ENCODE measurements at places on chromosomes 5 and 9.
A peak's percentile ranks its signal among the peaks of the same experiment; 100 is the strongest.

GRCh38 chr5:172881691-172882370, 47.8 kb downstream of the ERGIC1 start:
- peak; percentile 69 for ATAC-seq

DNA sequence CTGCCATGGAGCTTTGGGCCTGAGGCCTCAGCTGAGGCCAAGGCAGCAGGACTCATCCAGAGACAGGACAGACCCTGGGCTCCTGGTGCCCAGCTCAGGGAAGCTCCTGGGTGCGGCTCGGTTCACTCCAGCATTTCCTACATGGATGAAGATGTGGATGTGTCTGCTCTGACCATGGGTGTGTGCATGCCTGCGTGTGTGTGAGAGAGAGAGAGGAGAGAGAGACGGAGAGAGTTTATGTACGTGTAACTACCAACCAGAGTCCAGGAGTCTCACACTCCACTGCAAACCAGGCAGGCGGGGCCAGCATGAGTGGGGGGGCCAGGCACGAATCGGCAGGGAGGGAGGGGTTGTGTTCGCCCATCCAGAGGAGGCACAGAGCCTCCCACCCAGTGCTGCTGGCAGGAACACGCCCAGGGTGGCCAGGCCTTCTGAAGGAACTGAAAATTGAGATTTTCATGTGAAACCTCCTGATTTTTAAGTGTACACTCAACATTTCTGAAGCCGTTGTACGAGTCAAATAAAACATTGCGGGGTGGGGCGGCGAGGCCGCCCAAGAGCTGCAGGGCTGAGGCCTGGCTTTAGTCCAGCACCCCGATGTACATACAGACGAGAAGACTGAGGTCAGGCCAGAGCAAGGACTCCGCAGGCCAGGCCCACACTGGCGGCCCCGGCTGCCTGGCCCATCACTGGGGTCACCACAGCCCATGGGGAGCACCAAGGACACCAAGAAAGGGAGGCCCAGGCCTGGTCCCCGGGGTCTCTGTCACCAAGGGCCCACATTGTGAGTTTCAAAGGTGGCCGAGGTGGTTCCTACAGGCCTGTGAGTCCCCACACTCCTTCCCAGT, 88.7 kb downstream of the ADAMTS2 start:
- no peak for ATAC-seq

DNA sequence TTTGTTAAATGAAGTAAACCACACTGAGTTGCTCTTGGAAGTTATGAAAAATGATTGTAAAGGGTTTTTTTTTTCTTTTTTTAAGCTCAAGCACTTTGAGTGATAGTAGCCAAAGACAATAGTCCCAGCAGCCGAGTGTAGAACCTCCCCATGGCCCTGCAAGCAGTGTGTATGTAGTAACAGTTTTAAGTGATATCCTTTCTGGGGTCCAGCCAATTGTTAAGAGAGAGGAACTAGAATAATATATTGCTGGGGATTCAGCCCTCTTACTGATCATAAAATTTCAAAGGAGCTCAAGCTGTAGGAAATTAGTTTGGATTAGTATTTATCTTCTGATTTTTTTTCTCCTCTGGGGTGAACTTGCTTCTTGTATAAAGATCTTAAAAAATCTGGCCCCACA, 43.2 kb downstream of the NPR3 start:
- no peak for ATAC-seq

DNA sequence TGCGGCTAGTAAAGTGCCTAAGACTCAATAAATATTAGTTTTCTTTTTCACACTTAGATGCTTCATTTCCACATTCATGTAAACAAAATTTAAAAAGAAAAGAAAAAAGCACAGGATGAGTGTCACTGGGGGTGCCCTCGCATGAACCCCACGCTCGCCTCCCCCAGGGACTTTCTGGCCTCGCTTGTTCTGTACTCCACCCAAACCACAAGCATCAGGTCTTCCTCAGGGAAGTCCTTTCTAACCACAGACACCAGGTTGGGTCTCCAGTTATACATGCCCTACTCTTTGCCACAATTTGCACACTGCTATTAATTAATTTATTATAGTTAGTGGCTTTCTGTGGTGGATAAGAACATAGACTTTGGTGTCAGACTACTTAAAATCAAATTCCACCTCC, 92.4 kb downstream of the RORB start:
- no peak for ATAC-seq

- no peak for ATAC-seq
Observed at GRCh38 chr9:111034898-111035539, 3.3 kb downstream of the LPAR1 start.

DNA sequence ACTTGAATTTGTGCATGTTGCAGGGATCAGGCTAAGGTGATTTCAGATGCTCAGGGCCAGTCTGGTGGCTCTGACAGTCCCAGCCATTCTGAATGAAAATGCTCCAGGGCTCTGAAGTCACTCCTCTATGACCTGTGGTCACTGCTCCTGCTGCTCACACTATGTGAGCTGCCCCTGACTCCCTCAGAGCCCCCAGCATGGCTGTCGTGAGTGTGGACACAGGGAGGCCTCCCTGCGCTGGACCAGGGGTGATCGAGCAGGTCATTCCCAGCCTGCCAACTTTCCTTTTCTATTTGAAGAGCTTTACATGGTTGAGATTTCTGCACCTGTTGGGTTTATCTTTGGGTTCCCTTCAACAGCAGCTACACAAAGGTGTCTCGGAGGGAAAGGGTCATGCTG, 74.5 kb downstream of the WNK2 start:
- ATAC-seq, result no peak

DNA sequence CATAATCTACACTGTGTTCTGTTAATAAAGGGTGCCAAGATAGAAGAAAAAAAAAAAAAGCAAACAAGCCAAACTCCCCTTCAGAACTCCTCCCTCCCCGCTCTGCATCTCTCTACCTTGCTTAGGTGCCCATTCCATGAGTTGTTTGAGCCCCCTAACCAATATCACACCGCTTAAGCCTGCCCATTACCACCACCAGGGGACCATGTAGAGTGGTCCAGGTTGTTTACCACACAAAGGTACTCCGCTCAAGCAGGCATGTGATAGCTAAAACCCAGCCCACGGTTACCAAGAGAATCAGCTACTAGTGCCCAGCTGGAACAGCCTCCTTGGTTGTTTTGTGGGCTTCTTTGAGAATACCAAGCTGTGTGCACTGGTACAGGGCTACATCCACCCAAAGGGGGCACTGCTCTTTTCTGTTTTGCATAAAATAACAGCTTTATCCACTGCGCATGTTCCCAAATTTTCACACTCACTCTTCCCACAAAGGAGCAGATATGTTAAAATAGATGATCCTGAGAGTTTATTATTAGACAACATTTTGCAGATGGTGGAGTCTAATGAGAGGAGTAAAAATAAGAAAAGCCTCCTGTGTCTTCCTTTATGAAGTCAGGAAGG, 304.1 kb downstream of the DEPDC1B start:
- ATAC-seq, result no peak

DNA sequence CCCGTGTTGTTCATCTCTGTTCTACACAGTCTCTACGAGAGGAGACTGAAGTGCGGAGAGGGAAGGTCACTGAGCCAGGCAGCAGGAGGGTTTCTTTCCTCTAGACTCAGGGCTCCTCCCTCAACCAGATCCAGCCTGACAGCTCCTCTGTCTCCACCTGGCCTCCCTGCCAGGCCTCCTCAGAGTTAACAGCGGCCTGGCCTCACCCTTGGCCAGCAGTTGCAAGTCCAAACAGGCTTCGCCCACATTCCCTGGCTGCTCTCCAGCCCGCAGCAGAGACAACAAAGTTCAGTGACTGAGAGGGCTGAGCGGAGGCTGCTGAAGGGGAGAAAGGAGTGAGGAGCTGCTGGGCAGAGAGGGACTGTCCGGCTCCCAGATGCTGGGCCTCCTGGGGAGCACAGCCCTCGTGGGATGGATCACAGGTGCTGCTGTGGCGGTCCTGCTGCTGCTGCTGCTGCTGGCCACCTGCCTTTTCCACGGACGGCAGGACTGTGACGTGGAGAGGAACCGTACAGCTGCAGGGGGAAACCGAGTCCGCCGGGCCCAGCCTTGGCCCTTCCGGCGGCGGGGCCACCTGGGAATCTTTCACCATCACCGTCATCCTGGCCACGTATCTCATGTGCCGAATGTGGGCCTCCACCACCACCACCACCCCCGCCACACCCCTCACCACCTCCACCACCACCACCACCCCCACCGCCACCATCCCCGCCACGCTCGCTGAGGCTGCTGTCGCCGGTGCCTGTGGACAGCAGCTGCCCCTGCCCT, at the start of gene HRCT1:
HRCT1 (plus strand) TSS at position 291 of the 768 bp plus-strand sequence; CDS start at position 377, 86 bp downstream.
- ATAC-seq, result peak; percentile 60

DNA sequence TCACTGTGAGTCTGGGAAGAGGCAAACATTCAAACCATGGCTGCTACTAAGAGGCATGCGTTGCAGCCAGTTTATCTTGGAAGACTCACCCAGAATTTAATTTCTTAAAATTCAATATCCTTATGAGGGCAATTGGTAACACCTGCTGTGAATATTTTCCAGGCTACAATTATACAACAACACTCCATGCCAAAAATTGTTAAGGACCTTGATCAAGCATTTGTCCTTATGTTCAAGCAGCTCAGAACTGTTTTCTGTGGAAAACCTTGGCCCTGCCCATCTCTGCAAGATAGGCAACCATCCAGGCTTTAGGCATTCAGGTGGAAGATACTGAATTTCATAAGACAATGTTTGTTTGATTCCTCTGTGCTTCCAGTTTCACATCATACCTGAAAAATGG, 327.8 kb downstream of the FBXL7 start:
- ATAC-seq, result no peak

DNA sequence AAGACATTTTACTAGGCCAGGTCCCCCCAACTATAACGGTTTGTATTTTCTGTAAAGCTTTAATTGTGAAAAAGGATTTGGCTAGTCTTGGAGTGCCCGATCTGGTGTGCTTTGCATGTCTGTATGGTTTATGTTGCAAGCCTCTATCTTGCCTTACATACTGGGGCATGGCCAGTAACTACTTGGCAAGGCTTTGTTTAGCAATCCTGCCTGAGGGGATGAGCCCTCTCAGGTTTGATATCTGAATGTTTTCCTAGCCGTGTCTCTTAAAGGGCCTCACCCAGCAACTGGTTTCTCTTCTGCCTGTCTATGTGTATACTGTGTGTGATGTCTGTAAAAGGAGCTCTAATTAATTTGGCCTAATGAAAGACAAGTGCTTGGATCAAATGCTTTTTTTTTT, 61.3 kb upstream of the SPINK5 start:
- ATAC-seq, result peak; percentile 78

DNA sequence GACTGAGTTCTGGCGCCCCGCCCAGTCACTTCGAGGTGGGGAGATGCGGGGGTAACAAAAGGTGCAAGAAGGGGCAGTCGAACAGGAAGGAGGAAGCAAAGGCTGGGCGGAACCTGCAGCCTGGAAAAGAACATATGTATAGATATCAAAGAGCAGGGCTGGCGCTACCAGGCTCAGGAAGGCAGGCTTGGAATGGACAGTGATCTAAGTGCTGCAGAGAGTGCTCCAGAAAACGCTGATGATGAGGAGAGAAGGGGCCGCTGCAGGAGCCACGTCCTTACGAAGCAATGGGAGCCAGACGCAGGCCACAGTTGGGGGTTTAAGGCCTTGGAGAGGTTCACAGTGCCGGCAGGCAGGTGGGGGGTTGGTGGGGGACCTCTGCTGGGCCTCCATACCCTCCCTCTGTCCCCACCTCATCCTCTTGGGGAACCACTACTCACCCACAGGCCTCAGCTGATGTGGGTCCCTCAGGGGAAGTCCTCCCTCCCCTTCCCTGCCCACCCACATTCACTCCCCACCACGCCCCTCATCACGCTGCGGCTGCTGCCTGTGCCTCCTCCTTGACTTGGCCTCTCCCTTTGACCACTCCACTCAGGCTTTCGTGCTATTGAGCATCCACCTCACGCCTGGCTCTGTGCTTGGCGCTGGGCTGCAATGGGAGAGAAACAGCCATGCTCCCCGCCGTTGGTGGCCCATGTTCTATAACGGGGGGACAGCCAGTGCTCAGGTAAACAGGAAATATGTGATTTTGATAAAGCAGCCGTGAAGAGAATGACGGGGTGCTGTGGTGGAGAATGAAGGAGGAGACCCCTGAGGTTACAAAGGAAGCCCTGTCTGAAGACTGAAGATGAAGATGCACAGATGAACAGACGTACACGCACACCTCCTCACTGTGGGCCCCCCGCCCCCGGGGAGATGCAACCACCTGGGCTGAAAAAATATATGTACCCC, 40.5 kb upstream of the RPL26L1 start:
- ATAC-seq, result no peak

DNA sequence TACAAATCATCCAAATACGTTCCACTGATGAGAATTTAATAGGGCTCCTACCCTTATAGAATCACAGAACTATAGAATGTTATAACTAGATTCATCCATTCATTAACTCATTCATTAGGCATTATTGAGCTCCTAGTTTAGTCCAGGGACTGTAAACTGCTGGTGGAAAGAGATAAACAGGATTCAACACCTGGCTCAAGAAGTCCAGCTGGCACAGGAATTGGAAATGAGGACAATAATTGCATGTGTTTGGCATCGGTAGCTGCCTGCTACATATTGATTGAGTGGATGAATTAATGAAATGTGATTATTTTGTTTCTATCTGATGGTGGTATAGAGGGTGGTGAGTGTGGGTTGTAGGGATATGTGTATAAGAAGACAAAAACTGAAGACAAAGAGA, 100.8 kb upstream of the TLE1 start:
- no peak for ATAC-seq

DNA sequence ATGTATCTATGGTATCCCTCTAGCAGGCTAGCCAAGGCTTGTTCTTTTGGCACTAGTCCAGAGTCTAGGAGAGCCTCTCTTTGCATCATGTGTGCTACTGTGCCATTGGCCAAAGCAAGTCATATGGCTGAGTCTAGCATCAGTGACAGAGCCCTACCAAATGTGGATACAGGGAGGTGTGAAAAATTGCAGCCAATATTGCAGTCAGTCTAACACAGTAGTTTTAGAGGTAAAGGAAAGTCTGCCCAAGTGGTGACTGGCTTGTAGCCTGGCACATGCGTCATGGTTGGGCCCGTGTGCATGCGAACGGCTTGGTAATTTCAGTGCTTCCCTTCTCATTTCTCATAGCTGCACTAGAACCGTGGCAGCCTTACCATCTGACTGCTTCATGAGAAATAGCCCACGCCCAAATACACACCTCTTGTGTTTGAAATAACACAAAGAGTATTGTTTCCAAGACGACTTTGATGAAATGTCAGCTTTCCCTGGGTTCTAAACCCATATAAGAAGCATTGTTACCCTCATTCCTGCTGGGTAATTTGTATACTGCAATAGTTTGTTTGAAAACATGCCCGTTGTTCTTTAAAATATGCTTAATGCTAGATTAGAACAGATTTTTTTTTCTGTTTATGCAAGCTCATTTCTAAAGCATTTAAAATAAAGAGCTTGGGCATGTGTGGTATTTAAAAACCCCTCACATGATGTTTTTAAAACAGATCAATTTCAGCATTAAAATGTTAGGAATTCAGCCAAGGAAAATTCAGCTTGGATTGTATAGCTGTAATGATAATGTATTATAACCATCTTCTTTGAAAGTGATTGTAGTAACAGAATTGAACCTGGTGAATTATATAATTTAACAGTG, 113.2 kb downstream of the TLE4 start:
- peak; percentile 49 for ATAC-seq

All from esophagus mucosa (tissue), 1 donor.